ENCODE measurements at places on chromosomes 2 and 18. TPM values are rescaled to one million over a fixed set of nuclear protein-coding genes. Genes with fewer than 3 reads are reported as not detected.

SLC9A4 gene
- total RNA-seq, result 0.84 TPM

- DNase-seq, result no peak
These were observed 253.1 kb upstream of the PXDN start for GRCh38 chr2:1997409-1997808.

DNA sequence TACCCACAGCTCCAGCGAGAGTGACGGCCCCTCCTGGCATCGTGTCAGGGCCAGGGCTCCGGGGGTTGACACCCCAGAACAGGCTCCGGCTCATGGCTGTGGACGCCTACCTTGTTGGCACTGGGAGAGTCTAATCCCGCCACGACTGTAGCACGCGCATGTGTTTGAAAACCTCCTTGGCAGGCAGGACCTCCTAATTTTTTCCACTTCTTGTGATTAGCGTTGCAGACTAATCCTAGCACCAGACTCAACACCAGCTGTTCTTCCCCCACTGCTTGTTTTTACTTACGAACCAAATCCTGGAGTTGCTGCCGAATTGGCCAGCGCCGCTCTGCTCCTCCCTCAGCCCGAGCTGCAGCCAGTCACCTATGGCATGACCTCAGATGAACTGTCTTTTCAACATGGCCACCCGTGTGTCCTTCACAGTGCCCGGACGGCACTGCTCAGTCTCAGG is 110.7 kb downstream of the KLHL29 start:
- DNase-seq, result no peak

GRCh38 chr18:10475654-10476291 is 21.3 kb downstream of the APCDD1 start:
- no peak for DNase-seq

SERPINB12 gene
- total RNA-seq, result not detected

CRYGC gene
- not detected for total RNA-seq

DNA sequence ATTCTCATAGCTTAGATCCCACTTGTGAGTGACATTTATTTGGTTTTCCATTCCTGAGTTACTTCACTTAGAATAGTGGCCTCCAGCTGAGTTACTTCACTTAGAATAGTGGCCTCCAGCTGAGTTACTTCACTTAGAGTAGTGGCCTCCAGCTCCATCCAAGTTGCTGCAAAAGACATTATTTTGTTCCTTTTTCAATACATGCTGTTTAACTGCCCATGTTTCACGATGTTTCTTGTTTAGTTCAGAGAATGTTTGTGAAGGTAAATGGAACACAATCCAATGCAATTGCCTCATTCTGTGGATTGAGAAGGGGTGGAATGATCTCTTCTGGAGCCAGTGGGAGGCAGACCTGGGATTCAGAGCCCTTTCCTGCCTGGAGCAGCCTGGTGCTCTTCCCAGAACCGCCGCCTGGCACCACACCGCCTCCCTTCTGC is 273.5 kb upstream of the ATP5MC3 start:
- no peak for DNase-seq

THUMPD2 gene
- 18.2 TPM for total RNA-seq

SLC8A1 gene
- 34.5 TPM for total RNA-seq

GRCh38 chr2:238159661-238160205 is 963 bp downstream of the ERFE start:
- no peak for DNase-seq

ANKRD62 gene
- total RNA-seq, result not detected

RBM44 gene
- 0.45 TPM for total RNA-seq

GRCh38 chr2:109632158-109632789 is 18.1 kb downstream of the SOWAHC start:
- DNase-seq, result no peak

UGT1A10 gene
- total RNA-seq, result not detected

DNA sequence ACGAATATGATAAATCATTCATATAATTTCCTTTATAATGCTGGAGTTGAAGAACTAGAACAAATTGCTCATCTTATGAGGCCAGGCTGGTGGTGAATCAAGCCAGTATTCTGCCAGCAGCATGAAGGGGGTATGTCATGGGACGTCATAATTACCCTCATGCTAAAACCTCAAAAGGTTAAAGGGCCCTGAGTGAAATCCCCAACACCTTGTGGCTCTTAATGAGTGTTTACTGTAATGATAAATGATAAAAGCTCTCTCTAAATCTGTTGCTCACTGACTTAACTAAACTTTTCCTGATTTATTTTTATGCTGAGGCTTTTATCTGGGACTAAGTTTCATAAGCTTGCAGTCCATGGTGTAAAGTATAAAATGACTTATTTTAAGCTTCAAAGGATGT is 18.3 kb upstream of the NEDD4L start:
- peak; percentile 29 for DNase-seq

DNA sequence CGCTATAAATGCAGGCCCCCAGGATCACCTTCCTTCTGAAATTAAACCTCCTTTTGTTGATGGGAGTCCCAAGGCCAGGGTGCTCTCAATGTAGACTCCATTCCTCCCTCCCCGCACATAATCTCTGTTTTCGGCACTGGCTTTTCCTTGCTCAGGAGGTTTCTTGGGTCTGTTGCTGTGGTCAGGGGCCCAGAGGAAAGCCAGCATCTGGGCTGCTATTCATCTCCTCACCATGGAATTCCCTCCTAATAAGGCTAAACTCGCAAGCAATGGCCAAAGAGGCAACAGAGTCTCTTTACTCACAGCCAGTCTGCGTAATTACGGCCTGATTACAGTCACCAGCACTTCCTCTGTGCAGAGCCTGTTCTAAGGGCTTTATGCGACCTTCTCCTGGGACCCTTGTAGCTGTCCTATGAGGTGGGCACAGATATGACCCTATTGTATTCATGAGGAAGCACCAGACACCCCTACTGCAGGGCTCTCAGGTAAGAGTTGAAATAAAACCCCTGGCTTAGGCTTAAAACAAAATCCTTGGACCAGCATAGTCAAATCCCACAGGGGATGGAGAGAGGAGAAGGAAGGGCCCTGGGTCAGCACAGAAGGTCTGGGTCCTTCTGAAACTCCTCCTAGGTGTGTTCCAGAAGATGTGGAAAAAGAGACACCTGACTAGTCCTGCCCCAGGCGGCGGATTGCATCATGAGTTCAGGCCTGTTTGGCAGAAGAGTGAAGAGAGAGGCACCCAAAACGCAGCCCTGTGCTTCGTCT is 105.0 kb upstream of the SH3BP4 start:
- no peak for DNase-seq

LONRF2 gene
- 5.0 TPM for total RNA-seq

GRCh38 chr2:70084973-70085710 is 2.1 kb upstream of the PCBP1 start:
- DNase-seq, result no peak

DNA sequence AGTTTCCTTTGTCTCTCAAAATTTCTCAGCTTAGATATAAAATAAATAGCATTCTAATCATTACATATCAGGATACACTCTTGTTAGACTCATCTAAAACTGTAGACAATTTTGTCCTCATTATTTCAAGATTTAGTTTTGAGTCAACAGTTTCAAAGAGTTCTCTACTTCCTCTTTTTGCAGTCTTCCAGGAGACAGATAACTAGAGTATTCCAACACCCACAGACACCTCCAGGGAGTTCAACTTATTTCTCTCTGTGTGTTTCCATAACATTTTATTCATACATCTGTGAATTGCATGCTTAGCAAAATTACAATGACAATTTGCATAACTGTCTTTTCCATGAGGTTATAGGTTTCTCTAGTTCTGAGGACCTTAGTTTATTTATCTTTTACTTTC is 166.6 kb upstream of the HNMT start:
- no peak for DNase-seq

BMP10 gene
- total RNA-seq, result 0.46 TPM

DNA sequence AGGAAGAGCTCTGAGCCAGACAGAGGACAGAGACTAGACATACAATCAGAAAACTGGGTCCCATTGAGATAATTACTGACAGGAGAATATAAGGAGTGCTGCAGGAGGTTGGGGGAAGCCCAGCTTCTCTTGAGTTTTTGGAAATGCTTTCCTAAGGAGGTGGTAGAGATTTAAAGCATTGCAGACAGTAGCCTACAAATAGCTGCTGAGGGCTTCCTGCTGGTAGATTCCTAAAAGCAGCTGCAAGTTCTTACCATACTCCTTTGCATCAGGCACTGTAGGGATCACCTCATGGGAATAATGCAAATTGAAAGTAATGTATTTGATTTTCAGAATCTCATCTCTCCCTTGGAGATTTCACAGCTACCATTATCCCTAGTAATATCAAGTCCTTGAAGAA is 902.6 kb upstream of the GCFC2 start:
- no peak for DNase-seq

DNA sequence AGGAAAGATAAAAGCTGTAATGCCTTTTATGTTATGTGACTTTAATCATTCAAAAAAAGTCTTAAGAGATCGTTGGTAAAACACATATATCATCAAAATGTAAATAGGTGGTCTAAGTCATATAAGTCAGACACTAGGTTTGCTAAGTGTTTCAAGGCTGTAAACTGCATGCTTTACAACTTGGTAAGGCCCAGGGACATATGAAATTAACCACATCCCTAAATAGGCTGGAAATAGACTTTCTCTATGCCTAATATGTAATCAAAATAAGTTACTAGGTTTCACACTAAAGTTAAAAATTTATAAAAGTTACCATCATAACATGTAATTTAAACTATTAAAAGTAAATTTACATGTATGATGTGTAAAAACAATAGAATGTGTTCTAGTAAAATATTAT is 946.3 kb upstream of the LRATD1 start:
- no peak for DNase-seq

SNORC gene
- 0.86 TPM for total RNA-seq

DNA sequence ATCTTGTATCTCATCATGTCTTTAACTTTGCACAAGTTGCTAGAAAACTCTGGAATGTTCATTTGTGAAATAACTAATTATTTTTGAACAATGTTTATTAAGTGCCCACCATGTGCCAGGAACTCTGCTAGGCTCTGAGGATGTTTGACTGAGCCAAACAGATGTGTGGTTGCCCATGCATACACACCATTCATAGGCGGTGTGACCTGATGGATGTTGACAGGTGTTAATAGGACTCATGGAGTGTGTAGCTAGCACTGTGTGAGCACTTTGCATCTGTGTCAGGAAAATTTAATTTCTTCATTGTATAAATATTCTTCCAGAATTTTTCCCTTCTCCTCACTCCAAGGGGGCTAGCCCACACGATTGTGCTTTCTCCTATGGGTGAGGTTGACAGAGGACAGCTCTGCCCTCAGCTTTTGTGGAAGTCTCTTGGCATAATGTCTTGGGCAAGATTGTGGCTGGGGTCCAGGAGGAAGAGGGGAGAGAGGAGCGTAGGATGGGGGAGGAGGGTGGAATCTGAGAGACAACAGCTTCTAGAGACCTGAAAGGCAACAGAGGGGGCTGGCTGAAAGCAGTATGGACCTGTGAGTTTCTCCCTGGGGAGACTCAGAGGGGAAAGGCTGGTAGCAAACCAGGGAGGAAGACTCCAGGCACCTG is 214.6 kb upstream of the CXCR4 start:
- no peak for DNase-seq

TFCP2L1 gene
- 0.26 TPM for total RNA-seq

DNA sequence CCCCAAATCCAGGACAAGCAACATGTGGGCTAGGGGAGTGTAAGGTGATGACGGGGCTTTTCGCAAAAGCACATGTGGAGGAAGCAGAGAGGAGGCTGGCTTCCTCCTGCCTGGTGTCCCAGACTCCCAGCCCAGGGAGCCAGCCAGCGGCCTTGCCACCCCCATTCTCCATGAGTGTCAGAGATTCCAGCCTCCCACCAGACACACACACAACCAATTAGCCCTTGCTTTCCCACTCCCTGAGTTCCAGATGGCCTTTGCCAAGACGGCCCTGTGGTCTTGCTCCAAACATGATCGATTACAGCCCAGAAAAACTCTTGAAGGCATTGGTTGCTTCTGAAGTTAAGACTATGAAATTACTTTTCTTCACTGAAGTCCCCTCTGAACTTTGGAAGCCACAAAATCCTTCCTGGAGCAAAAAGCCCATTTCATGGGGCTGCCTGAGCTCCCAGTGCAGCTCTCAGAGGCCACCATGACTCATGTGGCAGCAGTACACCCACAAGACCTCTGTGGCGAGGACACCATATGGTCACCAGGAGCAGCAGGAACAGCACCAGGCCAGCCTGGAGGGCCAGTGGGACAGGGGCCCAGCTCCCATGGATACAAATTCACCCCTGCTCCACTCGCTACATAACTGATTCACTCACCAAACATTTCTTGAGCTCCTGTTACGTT is 69.1 kb upstream of the PID1 start:
- peak; percentile 38 for DNase-seq

GRCh38 chr2:219592736-219593135 is 4.9 kb upstream of the STK11IP start:
- no peak for DNase-seq

GRCh38 chr2:20677301-20678085 is 10.5 kb downstream of the GDF7 start:
- DNase-seq, result no peak

- no peak for DNase-seq
These were observed 13.5 kb downstream of the PASK start for GRCh38 chr2:241135737-241136136.

ARL4C gene
- total RNA-seq, result 72.2 TPM

DNA sequence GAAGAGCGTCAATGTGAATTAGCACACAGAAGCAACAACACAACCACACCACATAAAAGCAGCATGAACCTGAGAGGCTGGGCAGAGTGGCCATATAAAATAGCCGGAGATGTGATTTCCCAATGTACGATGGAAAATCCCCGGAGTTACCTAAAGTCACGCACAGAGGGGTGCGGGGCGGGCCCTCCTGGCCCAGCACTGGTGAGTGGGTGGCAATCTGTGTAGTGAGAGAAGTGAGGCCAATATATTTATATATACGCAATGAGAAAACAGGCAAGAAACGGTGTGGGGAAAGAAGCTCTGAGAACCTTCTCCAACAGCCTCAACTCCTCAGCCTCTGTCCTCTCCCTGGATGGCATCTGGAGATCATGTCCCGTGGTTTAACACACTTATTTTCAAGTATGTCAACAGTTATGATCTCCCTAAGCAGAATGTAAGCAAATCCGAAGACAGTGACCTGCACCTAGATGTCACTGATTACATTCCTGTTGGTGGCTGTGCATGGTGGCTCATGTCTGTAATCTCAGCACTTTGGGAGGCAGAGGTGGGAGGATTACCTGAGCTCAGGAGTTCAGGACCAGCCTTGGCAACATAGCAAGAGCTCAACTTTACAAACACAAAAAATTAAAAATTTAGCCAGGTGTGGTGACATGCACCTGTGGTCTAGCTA is 41.6 kb downstream of the CRACDL start:
- no peak for DNase-seq

DNA sequence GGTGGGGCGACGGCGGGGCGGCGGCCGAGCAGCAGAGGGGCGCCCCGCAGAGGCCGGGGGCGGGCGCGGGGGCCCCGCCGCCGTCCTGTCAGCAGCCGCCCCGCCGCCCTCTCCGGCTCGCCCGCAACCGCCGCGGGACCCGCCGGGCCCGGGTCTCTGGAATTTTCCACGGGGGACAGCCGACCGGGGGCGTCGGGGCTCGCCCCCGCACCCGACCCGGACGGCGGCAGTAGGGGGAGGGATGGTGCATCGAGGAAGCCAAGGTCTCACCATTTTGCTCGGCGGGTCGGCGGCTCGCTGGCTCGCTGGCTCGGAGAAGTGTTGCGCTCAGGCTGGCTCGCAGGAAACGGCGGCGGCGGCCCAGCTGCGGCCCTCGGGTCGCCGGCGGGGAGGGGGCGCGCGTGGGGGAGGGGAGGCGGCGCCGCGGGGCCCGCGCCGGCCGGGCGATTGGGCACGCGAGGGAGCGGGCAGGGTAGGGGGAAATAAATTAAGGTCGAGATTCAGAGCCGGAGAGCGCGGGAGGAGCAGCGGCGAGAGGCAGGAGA is 405 bp downstream of the PPP3R1 start:
- no peak for DNase-seq

CHAC2 gene
- total RNA-seq, result 30.9 TPM

Measured in A172 (cell line).